ENCODE measurements at places on chromosomes 11 and 22. TPM values are rescaled to one million over a fixed set of nuclear protein-coding genes. Genes with fewer than 3 reads are reported as not detected.

DNA sequence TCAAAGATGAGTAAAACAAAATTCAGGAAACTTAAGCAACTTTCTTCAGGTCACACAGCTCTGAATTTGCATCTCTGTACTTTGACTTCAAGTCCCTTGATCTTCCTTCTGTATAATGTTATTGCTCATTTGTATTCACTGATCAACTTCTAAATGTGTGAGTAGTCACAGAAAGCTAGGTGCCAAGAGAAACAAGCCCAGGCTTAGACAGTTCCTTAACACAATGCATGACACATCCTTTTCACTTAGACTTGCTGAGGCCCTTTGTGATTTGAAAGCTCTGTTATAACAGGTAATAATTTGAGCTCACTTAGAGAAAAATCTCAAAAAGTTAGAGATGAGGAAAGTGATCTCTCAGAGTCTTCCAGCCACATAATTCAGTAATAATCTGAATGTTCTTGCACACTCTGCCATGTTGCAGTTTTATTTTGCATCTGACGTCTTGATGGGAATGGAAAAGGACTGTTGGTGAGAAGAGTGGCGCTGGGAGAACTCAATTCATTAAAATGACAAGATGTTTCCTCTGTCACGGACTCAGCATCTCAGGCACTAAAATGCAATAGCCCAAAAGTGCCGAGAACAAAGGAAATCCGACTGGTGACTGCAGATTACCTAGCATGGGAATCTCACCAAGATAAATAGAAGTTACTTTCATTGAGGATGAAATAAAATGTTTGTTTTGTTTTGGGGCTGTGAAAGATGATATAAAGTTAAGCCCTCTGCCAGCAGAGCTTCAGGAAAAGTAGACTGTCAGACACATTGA is 665.3 kb downstream of the OPCML start:
- peaks cover 21% of the 10 kb centered on the region for H3K27me3 ChIP-seq
- H3K4me3 ChIP-seq, result no peak overlapping the region
- no peak overlapping the region for H3K27ac ChIP-seq
- DNase-seq, result no peak
- H3K4me1 ChIP-seq, result no peaks in the 10 kb centered on the region
- H3K36me3 ChIP-seq, result no peaks in the 10 kb centered on the region

Gene UBTFL1
- not detected for total RNA-seq

DNA sequence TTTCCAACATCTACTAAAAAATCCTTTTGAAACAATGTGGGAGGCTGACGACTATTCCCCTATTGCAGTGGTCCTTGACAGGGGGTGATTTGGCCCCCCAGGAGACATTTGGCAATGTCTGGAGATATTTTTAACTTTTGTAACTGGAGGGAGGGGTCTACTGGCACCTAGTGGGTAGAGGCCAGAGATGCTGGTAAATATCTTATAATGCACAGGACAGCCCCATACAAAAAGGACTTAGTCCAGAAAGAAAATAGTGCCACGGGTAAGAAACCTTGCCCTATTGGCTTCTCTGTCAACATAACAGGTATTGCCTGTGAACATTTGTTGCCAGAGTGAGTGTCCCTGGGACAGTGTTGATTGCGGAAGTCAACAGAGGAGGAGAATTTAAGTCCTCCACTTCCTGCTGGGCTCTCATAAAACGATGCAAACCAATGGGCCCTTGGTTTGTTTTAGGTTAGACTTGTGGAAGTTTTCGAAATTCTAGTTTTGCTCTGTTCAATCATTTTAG is 101.6 kb downstream of the MAML2 start:
- H3K36me3 ChIP-seq, result no peaks in the 10 kb centered on the region
- H3K4me3 ChIP-seq, result no peak overlapping the region
- peaks cover 18% of the 10 kb centered on the region for H3K4me1 ChIP-seq
- peak overlapping the region; percentile 19 for H3K27ac ChIP-seq

- H3K4me1 ChIP-seq, result peaks cover 9% of the 10 kb centered on the region
- no peak overlapping the region for H3K27ac ChIP-seq
- no peaks in the 10 kb centered on the region for H3K36me3 ChIP-seq
- H3K27me3 ChIP-seq, result peaks cover 40% of the 10 kb centered on the region
- no peak for DNase-seq
- H3K4me3 ChIP-seq, result no peak overlapping the region
These were observed 55.9 kb upstream of the DRD2 start for GRCh38 chr11:113531083-113531482.

Gene SYT13
- not detected for total RNA-seq

- no peak for DNase-seq
- H3K4me3 ChIP-seq, result peak overlapping the region; percentile 88
- no peak overlapping the region for H3K27ac ChIP-seq
- peaks cover 12% of the 10 kb centered on the region for H3K36me3 ChIP-seq
These were observed 486 bp downstream of the CLMP start for GRCh38 chr11:123194337-123195187.

- no peaks in the 10 kb centered on the region for H3K36me3 ChIP-seq
These were observed 4.2 kb downstream of the OR9I1 start for GRCh38 chr11:58121096-58121495.

Gene SLC15A3
- total RNA-seq, result 11.2 TPM

Gene OR4P4
- total RNA-seq, result not detected

Gene ENTHD1
- total RNA-seq, result not detected

Gene SYNGR1
- total RNA-seq, result 1.1 TPM

- peaks cover 9% of the 10 kb centered on the region for H3K4me1 ChIP-seq
- H3K4me3 ChIP-seq, result peak overlapping the region; percentile 74
- H3K36me3 ChIP-seq, result peaks cover 2% of the 10 kb centered on the region
- H3K27me3 ChIP-seq, result peaks cover 55% of the 10 kb centered on the region
These were observed 40.4 kb upstream of the AKIP1 start for GRCh38 chr11:8870411-8871170.

GRCh38 chr11:99803501-99803900 is 782.8 kb downstream of the CNTN5 start:
- no peaks in the 10 kb centered on the region for H3K36me3 ChIP-seq
- DNase-seq, result no peak
- H3K27me3 ChIP-seq, result no peaks in the 10 kb centered on the region

DNA sequence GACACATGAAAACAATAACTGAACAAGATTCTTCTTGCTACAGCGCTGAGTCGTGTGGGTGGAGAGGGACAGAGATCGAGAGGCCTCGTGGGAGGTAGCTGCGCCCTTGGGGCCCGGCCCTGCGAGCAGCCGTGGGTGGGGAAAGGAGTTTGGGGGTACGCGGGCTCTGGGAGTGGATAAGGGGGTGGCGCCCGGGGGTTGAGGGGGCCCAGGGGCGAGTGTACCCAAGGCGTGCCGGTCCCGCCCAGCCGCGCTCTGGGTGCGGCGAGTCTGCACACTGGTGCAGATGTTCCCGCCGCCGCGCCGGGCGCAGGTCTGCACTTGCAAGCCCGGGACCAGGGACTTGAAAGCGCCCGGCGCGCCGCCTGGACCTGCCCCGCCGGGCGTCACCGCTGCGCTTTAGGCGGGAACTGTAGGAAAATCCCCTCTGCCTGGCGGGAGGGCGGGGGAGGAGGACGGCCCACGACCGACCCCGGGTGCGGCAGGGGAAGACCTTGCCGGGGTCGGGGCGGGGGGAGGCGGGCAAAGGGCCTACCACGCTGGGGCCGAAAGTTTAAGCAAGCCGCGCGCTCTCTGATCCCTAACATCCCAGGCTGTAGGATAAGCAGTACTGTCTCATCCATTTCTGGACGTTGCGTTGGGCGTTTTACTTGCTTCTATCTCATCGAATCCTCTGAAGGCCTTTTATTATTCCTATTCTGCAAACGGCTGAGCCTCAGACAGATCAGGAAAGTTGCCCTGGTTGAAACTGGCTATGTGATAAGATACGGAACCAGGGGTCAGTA is 1.4 kb upstream of the KREMEN1 start:
- peaks cover 27% of the 10 kb centered on the region for H3K27me3 ChIP-seq
- H3K4me3 ChIP-seq, result peak overlapping the region; percentile 85
- peak; percentile 13 for DNase-seq

DNA sequence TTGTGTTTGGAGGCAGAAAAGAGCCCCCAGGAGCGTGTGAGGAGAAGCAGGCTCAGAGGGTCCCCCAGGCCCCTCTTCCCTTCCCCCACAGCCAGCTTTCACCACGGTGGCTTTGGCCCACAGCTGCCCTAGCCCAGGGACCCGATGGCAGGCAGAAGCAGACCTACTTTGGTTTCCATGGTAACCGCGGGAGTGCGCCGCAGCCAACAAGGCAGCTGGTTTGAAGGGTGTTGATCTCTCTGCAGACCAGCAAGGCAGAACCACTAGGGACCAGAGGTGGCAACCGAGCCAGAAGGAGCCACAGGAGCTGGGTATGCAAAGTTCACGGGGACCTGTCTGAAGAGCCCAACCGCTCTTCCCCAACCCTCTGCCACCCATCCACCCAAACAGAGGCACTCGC is 69.4 kb downstream of the BUD13 start:
- H3K27me3 ChIP-seq, result peaks cover 16% of the 10 kb centered on the region
- peaks cover 2% of the 10 kb centered on the region for H3K4me1 ChIP-seq
- DNase-seq, result no peak
- no peaks in the 10 kb centered on the region for H3K36me3 ChIP-seq
- H3K4me3 ChIP-seq, result no peak overlapping the region

Gene ZNF215
- not detected for total RNA-seq

Gene CHRDL2
- not detected for total RNA-seq

- no peak for DNase-seq
- no peak overlapping the region for H3K4me3 ChIP-seq
- H3K27me3 ChIP-seq, result no peaks in the 10 kb centered on the region
- H3K4me1 ChIP-seq, result peaks cover 3% of the 10 kb centered on the region
- peak overlapping the region; percentile 14 for H3K27ac ChIP-seq
These were observed 35.3 kb downstream of the IL18 start for GRCh38 chr11:112128483-112129121.

DNA sequence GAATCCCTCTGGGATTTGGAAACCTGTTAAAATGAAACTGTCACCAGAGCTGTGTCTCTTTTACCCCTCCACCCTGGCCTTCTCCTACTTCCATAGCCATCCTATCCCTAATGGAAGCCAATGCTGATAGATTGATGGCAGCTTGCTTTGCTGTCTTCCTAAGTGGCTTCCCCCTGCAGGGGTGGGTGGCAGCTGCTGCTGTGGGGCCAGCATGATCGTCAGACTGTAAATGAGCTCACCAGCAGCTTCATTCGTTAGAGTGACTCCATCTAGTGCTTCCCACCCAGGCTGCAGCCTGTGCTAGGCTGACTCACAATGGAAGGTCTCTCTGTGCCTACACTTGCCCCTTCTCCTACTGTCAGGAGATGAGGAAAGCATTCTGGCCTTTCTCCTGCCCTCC is 311.0 kb downstream of the BUD13 start:
- no peaks in the 10 kb centered on the region for H3K4me1 ChIP-seq
- DNase-seq, result no peak
- no peaks in the 10 kb centered on the region for H3K36me3 ChIP-seq
- H3K27me3 ChIP-seq, result peaks cover 44% of the 10 kb centered on the region
- no peak overlapping the region for H3K4me3 ChIP-seq
- no peak overlapping the region for H3K27ac ChIP-seq

Gene TTC9C
- total RNA-seq, result 11.0 TPM

DNA sequence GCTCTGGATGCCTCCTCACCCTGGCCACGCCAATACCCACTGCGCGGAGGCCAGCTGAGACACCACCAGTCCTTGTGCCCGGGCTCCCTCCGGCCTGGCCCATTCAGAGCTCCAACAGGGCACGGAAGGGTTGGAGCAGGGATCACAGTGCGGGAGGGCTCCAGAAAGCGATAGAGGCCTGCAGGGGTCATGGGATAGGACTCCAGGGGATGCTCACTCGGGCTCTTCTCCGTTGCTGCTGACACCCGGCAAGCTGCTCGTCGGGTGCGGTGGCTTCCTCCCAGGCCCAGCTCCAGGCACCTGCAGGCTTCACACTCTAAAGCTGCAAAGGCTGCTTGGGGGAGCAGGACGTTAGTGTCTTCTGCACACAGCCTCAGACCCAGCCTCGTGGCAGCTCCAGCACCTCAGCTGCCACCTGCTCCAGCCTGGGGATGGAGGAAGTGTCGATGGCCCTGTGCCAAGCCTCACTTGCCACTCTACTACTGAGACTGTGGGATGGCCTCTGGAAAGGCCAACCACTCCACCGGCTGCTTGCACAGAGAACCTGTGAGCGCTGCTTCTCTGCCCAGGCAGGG is 10.6 kb downstream of the WNT7B start:
- H3K27me3 ChIP-seq, result peaks cover 43% of the 10 kb centered on the region
- peaks cover 2% of the 10 kb centered on the region for H3K36me3 ChIP-seq
- H3K4me1 ChIP-seq, result peaks cover 2% of the 10 kb centered on the region

Gene SLC17A6
- not detected for total RNA-seq

DNA sequence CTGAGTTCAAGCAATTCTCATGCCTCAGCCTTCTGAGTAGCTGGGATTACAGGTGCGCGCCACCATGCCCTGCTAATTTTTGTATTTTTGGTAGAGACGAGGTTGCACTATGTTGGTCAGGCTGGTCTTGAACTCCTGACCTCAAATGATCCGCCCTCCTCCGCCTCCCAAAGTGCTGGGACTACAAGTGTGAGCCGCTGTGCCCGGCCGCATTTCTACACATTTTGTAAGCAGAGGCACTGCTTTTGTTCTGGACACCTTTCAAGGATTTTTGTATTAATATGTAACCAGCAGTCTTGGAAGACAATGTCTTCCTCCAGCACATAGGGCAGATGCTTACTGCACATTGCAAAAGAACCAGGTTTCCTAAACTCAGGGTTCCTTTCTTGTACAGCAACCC is 11.4 kb upstream of the VSIG10L2 start:
- peaks cover 22% of the 10 kb centered on the region for H3K27me3 ChIP-seq
- H3K36me3 ChIP-seq, result no peaks in the 10 kb centered on the region
- DNase-seq, result no peak
- H3K4me1 ChIP-seq, result peaks cover 7% of the 10 kb centered on the region

DNA sequence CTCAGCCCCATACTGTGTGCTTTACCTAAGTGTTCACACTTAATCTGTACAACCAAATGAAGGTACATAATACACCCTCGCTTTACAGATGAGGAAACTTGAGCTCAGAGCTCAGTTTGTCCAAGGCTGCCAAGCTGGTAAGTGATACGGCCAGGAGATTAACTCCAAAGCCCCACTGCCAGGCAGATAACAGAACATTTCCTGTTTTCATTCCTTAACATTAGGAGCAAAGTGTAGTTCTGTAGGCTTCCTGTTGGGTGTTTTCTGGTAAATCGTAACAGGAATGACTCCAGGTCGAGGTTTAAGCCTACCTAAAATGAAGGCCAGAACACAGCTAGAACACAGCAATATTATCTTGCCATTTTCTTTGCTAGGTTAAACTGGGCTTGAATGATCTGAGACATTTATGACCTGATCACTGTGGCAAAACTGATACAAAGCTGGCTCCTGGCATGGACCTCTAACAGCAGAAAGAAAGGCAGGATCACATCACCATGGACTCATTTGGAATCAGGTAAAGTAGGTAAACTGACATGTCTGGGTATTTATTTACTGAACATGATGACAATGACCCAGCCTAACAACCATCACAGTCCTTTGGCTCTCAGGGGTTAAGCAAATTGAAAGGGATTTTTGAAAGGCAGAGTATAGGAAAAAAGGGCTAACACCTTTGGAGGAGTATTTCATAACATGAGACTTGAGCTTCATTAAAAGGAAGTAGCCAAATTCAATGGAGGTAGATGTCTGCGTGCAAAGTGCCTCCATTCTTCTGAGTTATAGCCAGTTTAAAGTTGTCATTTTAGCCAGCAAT is 3.9 kb upstream of the NUP50 start:
- peaks cover 26% of the 10 kb centered on the region for H3K4me1 ChIP-seq
- H3K36me3 ChIP-seq, result peaks cover 9% of the 10 kb centered on the region
- DNase-seq, result no peak
- no peaks in the 10 kb centered on the region for H3K27me3 ChIP-seq

Gene RBMXL2
- not detected for total RNA-seq

GRCh38 chr11:8328848-8329330 is 65.2 kb upstream of the LMO1 start:
- no peak overlapping the region for H3K4me3 ChIP-seq
- peaks cover 14% of the 10 kb centered on the region for H3K27me3 ChIP-seq
- peak; percentile 31 for DNase-seq
- H3K36me3 ChIP-seq, result no peaks in the 10 kb centered on the region
- no peak overlapping the region for H3K27ac ChIP-seq

- DNase-seq, result no peak
- H3K4me3 ChIP-seq, result no peak overlapping the region
- peaks cover 2% of the 10 kb centered on the region for H3K4me1 ChIP-seq
- H3K36me3 ChIP-seq, result peaks cover 2% of the 10 kb centered on the region
- H3K27ac ChIP-seq, result no peak overlapping the region
- H3K27me3 ChIP-seq, result no peaks in the 10 kb centered on the region
These were observed 44.7 kb upstream of the ARHGAP32 start for GRCh38 chr11:129236850-129237249.

Measured in T-helper 17 cell (primary cell).